G401 (cell line): ENCODE measurements at places on chromosomes 3 and 15. TPM values are rescaled to one million over a fixed set of nuclear protein-coding genes. Genes with fewer than 3 reads are reported as not detected.
A peak's percentile ranks its signal among the peaks of the same experiment; 100 is the strongest.

DNA sequence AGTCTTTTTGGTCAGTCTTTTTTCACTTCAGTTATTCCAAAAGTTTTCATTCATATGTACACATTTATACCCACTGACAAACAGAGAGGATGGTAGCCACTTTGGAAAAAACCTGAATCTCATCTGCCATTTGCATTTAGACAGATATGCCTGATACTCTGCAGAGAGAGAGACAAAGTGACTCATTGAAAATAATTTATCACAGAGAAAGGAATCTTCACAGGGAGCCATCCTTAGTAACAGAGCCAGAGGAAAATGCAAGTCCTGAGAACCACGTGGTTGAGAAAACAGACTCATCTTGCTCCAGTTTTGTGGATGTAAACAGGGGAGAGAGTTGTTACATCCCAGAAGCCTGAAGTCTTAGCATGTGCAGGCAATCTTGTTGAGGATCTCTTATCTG is 28.2 kb upstream of the PLAAT1 start:
- DNase-seq, result no peak

- DNase-seq, result no peak
Observed at GRCh38 chr3:193783166-193783896, 190.3 kb downstream of the OPA1 start.

DNA sequence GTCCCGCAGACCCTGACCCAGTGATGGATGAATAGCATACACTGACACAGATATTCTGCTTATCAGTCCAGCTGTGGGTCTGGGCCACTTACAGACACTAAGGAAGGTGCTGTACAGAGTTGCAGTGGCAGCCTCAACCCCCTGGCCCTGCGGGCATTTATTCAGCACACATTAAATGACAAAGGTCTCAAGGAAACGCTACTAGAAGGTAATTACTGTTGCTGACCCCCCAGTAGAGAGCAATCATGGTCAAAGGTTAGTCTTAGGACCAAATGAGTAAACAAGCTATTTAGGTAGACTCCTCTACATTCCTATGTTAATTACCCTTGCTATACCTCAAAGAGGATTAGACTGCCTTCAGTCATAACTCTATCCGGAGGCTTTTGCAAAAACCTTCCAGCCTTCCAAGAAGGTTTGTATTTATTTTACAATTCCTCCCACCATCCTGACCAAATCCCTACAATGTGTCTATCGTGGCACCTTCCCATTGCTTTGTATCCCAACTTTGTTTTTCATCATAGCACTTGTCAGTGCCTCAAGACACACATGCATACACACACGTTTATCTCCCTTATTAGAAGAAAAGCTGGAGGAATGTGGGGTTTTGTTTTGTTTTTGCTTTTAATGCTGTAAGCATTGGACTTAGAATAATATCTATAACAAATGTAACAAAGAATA is 227.9 kb downstream of the PYDC2 start:
- no peak for DNase-seq

CADM2 gene
- not detected in 2 replicates for total RNA-seq

DNA sequence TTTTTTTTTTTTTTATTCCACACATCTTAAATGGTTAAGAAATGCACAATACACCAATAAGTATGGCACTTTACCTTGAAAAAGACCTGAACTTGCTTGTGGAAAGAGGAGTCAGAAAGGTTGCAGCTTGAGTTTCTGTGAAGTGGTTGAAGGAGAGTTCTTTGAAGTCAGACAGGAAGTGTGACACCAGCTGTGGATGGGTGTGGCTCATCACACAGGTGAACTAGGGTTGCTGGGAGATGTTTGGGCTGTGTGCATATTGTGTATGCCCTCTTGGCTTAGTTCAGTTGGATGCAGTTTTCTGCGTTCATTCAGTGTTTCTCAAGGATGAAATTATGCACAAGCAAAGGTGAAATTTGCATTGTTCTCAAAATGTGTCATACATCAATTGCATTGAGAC is 6.3 kb downstream of the AEN start:
- no peak for DNase-seq

NGLY1 gene
- total RNA-seq, result 32.2 and 39.0 TPM in 2 replicates

DNA sequence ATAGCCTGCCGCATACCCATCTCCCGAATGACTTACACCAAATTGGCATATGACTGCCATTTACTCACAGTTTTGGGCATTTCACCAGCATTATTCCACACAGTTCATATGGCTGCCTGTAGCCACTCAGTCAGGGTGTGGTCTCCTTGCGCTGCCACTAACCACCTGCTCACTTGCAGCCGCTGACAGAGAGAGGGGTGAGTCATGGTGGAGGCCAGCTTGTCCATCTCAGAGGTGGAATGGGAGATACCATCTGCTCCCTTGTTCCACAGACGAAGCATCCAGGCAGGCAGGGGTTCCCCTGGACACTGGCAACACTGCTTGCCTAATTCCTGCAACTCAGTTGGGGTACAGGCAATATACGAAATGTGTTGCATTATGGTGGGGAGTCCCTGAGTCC is 15.6 kb downstream of the CCRL2 start:
- peak; percentile 34 for DNase-seq

RHCG gene
- total RNA-seq, result 2.2 TPM in 1 of 2 replicates, not detected in the other

DNA sequence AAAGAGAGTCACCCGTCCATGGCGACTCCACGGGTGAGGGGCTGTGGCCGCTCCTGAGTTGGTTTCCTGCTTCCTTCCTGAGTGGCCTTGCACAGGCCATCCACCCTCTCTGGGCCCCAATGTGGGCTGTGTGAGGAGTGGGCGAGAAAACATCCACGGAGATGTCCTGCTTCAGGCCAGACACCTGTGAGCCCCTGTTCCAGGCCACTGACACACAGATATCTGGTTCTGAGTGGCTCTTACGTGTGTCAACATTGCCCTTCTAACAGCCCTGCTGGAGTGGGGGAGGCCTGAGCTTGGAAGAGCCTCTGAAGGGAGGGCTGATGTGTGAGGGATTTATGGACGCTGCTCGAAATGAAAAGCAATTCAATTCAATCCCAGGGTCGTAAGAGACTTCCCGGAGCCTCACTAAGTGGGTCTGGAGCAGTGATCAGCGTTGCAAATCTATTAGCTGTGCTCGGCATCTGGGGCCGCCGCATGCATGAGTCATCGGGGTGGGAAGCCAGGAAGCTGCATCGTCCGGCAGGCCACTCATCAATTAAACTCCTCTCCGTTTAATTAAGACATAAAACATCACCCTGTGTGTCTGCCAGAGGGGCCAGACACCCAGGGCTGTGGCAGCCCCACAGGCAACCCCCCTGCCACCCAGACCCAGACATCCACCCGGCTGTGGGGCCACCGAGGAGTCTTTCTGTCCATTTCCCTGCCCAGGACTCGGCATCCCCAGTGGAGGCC is 20.0 kb upstream of the PRR23E start:
- DNase-seq, result no peak

GLDN gene
- not detected in 2 replicates for total RNA-seq

DNA sequence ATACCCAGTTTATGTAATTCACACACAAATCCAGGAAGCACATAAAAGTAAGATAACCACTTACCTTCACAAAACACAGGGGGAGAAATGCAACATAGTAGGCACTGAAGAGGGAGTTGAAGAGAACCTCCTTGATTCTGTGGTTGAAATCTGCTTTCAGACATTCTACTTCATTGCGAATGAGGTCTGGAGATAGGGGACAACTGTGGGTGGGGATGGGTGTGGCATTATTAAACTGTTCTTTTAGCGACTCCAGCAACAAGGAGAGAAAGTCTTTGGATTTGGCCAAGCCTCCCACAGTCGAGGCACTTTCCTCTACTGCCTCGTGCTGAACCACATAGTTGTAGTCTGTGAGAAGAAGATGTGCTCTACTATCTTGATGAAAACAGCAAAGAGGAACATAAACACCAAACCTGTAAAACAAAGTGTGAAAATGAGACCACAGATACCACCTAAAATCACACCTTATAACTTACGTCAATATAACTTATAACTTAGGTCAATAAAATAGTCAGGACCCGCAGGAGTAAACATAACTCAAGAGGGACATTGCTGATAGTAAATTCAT is 25.6 kb downstream of the TMEM39A start:
- no peak for DNase-seq

MRPS22 gene
- 120 and 201 TPM in 2 replicates for total RNA-seq

LDHAL6B gene
- not detected in 2 replicates for total RNA-seq

STAC gene
- not detected in 2 replicates for total RNA-seq

- no peak for DNase-seq
Observed at GRCh38 chr3:158152186-158152585, 42.3 kb downstream of the RSRC1 start.

- DNase-seq, result no peak
Observed at GRCh38 chr3:99885085-99885484, 67.4 kb downstream of the CMSS1 start.

- DNase-seq, result no peak
Observed at GRCh38 chr3:195732940-195733339, 12.2 kb downstream of the MUC20 start.

DNA sequence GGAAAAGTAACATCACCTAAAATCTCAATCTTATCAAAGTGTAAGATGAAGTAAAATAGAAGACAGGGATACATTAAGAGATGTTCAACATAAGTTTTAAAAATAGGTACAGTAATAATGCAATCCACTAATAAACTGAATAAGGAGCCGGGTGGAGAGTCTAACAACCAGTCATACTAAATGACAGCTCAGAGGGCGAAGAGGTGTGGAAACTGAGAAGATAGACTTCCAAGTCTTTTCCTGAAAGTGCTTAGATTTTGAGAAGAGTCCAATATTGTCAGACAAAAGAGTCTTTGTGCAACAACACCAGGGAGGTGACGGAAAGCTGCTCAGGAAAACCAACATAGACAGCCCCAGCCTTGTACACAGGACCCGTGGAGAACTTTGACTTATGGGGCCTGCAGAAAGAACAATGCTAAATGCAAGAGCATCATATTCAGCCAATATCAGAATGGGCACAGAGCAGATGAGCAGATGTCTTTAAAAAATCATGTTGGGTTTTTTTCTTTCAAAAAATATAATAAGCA is 66.4 kb downstream of the MECOM start:
- DNase-seq, result no peak

- no peak for DNase-seq
Observed at GRCh38 chr15:45476410-45476809, 46.1 kb downstream of the SLC30A4 start.

GMNC gene
- 0.03 and 0.55 TPM in 2 replicates for total RNA-seq

DNA sequence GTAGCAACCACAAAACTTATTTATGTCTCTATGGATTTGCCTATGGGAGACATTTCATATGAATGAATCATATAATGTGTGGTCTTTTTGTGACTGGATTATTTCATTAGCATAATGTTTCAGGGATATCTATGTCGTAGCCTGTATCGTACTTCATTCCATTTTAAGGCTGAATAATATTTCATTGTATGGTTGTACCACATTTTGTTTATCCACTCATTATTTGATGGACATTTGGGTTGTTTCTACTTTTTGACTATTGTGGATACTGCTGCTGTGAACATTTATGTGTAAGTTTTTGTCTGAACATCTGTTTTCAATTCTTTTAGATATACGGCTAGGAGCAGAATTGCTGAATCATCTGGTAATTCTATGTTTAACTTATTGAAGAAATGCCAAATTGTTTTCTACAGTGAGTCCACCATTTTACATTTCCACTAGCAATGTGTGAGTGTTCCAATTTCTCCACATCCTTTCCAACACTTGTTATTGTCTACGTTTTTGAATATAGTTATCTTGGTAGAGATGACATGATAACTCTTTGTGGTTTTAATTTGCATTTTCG is 134.4 kb upstream of the DAZL start:
- DNase-seq, result no peak

SOX2 gene
- not detected in 2 replicates for total RNA-seq
